ENCODE measurements at places on chromosomes 4 and X.

GRCh38 chr4:37909332-37910090 is 18.6 kb downstream of the TBC1D1 start:
- DNase-seq = no peak

DNA sequence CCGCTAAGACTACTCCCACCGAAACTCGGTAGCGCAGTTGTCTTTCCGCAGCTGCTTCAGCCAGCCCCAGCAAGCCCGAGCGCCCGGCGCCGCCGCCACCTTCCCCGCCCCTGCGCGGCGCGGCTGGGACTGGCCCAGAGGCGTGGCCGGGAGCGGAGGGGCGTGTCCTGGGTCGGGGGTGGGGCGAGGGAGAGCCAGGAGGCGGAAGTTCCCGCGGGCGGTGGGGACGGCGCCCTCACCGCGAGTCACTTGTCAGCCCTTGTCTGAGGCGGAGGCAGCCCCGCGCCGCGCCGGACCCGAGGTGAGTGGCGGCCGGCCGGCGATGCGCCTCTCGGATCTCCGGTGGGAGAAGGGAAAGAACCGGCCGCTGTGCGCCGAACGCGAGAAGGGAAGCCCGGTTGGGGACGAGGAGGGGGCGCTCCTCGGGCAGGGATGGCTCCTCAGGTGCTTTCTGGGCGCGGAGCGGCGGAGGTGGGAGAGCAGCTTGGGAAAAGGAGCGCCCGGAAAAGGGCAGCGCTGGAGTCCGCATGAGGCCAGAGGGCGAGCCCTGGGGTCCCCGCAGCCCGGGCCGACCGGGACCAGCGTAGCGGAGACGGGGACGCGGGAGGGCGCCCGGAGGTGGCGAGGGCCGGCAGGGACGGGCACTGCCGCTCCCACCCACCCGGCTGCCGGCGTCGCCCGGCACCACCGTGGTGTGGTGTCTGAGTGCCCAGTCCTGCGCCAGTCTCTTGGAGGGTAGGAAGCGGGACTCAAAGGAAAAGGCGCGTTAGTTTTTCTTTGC is at the start of gene PDLIM5:
TSS of gene PDLIM5 (plus strand) at position 248 of the 781 bp plus-strand sequence. CDS start 3,347 bp downstream, outside the sequence.
- DNase-seq = peak; percentile 78

DNA sequence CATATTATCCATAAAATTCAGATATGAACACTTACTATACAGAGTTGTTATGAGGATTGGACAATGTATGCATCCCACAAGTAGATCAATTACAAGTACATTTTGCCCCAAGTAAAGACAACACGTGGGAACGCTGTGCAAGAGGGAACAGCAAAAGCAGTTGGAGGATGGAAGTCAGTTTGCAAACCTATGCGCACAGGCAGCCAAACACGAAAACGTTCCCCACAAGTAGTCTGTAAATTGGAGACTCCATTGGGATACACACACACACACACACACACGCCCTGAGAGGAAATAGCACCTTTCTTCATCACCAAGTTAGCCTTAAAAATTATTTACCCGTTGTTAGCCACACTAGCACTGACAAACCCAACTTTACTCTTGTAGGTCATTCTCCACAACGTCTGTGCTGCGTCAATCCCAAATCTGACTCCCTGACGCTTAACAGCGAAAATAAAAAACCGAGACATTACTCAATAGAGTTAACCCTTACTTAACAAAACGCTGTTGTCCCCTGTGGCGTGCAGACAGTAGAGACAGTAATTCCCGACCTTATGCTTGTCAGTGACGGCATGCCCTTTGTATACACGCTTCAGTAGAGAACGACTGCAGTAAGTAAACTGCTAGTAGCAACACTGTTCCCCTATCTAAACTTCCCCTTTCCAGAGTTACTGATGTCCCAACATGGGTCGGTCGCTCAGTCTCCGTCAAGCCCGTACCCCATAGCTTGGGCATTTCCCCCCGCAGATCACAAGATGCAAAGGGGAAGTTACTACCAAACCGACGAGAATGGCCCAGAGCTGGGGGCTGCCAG is 730 bp downstream of the MANBA start:
- DNase-seq = no peak

GRCh38 chr4:40256817-40257216 is 60.0 kb downstream of the RHOH start:
- DNase-seq = no peak

DNA sequence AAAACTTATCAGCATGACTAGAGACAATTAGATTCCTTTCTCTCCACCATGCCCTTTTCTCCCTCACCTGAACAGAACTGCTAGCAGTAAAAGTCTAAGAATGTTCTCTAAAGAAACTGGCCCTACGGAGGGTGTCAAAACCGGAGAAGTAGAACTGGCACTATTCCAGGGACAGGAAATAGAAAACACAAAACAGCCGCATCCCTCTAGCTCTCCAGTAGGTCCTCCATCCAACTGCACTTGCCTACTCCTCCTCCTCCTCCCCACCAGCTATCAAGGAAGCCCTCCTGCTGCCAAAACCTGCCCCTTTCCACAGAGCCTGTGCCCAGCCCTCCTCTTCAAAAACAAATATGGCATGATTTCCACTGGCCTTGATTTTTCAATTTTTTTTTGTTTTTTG is 28.4 kb downstream of the FUNDC1 start:
- DNase-seq = no peak

Data from stimulated activated CD8-positive, alpha-beta memory T cell treated with anti-CD3 and anti-CD28 coated beads, Interleukin-4, amount 100 ng/mL, for 4 hours (primary cell).